ENCODE measurements at places on chromosomes 7 and 10.

- no peaks in the 10 kb centered on the region for H3K36me3 ChIP-seq
- no peaks in the 10 kb centered on the region for H3K4me1 ChIP-seq
- no peak overlapping the region for H3K4me3 ChIP-seq
- H3K27ac ChIP-seq: no peak overlapping the region
- H3K27me3 ChIP-seq: no peaks in the 10 kb centered on the region
- DNase-seq: no peak
Measured at GRCh38 chr7:88361357-88361756, 54.7 kb upstream of the STEAP4 start.

DNA sequence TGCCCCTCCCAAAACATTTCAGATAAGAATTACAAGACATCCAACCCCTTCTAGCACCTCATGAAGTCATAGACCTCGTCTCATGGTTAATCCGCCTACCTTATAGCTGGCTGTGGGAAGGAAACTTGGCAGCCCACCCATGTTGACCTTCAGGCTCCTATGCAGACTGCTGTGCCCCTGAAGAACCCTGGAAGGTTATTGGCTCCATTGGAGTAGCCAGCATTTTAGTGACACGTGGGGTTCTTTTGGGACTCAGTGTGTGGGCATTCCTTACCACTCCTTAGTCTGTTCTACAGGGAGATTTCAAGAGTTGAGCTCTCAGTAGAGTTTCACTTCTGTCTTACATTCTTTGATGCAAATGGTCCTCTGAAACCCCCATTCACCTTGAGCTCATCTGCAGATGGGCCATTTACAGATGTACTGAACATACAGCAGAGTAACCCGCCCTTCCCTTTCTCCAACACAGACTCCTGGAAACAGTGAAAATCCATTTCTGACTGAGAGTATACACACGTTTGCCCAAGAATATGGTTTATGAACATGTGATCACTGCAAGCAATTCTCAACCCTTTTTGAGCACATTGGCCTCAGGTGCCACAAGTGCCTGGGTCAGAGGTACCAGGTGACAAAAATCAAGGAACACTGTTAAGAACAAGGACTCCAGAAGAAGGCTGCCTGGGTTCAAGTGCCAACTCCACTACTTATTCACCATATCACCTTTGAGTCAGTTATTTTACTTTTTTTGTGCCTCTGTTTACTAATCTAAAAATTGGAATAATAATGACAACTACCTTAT, 54.0 kb upstream of the HECW1 start:
- H3K36me3 ChIP-seq: no peaks in the 10 kb centered on the region
- no peaks in the 10 kb centered on the region for H3K4me1 ChIP-seq
- no peaks in the 10 kb centered on the region for H3K27me3 ChIP-seq
- H3K4me3 ChIP-seq: no peak overlapping the region
- no peak overlapping the region for H3K27ac ChIP-seq

DNA sequence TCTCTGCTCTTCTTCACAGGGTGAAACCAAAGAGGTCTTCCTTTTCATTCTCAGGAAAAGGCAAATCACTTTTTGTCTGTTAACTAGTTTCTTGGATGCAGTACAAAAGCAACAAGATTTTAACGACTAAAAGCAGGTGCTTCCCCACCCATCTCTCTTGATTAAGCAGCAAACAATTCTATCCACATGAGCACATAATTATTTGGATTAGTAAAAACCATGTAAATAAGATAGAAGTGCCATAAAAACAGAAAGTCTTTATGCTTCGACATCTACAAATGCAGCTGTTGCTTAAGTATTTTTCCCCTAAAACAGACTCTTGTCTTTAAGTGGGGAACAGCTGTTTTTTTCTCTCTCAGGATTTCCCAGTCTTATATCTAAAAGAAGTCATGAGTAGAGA, 37.4 kb downstream of the USP54 start:
- H3K27ac ChIP-seq: no peak overlapping the region
- no peaks in the 10 kb centered on the region for H3K36me3 ChIP-seq
- no peak overlapping the region for H3K4me3 ChIP-seq
- DNase-seq: no peak
- H3K4me1 ChIP-seq: no peaks in the 10 kb centered on the region

GRCh38 chr10:76998451-76998850, 639.2 kb downstream of the KCNMA1 start:
- H3K27ac ChIP-seq: no peak overlapping the region
- H3K36me3 ChIP-seq: no peaks in the 10 kb centered on the region
- no peaks in the 10 kb centered on the region for H3K4me1 ChIP-seq
- H3K27me3 ChIP-seq: no peaks in the 10 kb centered on the region

DNA sequence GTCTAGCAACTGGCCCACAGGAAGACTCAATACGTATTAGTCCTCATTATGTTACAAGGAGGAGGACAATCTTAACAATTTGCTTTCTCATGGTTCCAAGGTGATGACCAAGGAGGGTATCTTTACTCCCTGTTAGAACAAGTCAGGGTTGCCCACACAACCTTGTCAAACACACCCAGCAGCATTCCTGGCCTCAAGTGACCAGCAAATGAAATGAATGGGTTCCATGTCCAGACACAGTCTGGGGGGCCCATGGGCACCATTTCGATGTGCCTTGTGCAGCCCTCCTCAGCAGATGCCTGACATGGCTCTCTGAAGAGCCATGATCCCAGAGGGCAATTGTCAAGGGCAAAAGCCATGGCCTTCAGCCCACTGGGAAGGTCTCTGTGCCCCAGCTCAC, 40.8 kb downstream of the ANXA8 start:
- H3K4me3 ChIP-seq: no peak overlapping the region
- no peak for DNase-seq
- no peaks in the 10 kb centered on the region for H3K27me3 ChIP-seq
- H3K4me1 ChIP-seq: no peaks in the 10 kb centered on the region

- H3K4me1 ChIP-seq: no peaks in the 10 kb centered on the region
- no peak overlapping the region for H3K4me3 ChIP-seq
- DNase-seq: no peak
- H3K27ac ChIP-seq: no peak overlapping the region
- no peaks in the 10 kb centered on the region for H3K27me3 ChIP-seq
- no peaks in the 10 kb centered on the region for H3K36me3 ChIP-seq
Measured at GRCh38 chr10:64733980-64734379, 1212.8 kb downstream of the REEP3 start.

DNA sequence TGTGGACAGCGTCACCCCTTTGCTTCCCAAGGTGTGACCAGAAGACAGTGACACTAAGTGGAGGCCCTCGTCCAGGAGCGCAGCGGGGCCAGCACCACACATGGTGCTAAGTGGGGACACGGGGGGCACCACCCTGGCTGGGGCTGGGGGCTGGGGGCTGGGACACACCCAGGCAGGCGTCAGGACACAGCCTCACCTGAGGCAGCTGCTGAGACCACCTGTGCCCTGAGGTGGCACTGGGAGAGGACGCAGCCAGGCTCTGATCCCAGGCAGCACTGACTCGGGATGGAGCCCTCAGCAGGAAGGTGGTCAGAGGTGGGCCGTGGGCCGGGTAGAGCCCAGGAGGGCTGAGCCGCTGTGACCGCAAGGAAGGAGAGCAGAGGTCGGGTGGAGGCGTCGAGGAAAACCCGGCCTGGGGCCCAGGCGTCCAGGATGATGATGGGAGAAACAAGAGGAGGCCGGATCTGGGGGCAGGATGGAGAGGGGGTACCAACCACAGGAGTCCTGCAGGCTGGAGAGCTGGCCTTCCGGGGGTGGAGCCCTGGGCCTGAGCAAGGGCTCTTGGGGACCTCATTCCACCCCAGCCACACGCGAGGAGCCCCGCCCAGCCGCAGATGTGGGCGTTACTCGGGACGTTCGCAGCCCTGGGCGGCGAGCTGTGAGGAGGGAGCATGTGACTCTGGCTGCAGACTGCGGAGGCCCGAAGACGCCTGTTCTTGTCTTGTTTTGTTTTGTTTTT, 22.5 kb downstream of the LRRC27 start:
- H3K4me3 ChIP-seq: no peak overlapping the region
- no peaks in the 10 kb centered on the region for H3K27me3 ChIP-seq
- H3K4me1 ChIP-seq: no peaks in the 10 kb centered on the region
- no peak for DNase-seq
- H3K36me3 ChIP-seq: no peaks in the 10 kb centered on the region
- H3K27ac ChIP-seq: no peak overlapping the region

GRCh38 chr10:130127364-130128061, 8.7 kb upstream of the GLRX3 start:
- no peak for DNase-seq
- no peaks in the 10 kb centered on the region for H3K27me3 ChIP-seq
- H3K36me3 ChIP-seq: no peaks in the 10 kb centered on the region
- H3K4me3 ChIP-seq: no peak overlapping the region
- no peaks in the 10 kb centered on the region for H3K4me1 ChIP-seq

GRCh38 chr10:128265596-128265995, 139.4 kb upstream of the MKI67 start:
- no peaks in the 10 kb centered on the region for H3K4me1 ChIP-seq
- no peak for DNase-seq
- H3K36me3 ChIP-seq: no peaks in the 10 kb centered on the region
- H3K27me3 ChIP-seq: no peaks in the 10 kb centered on the region

- H3K4me1 ChIP-seq: no peaks in the 10 kb centered on the region
- no peaks in the 10 kb centered on the region for H3K27me3 ChIP-seq
- no peak overlapping the region for H3K4me3 ChIP-seq
- no peak overlapping the region for H3K27ac ChIP-seq
Measured at GRCh38 chr10:4763960-4764428, 62.0 kb upstream of the AKR1E2 start.

GRCh38 chr10:34622945-34623344, 192.2 kb downstream of the PARD3 start:
- no peaks in the 10 kb centered on the region for H3K27me3 ChIP-seq
- H3K27ac ChIP-seq: no peak overlapping the region
- DNase-seq: no peak
- no peaks in the 10 kb centered on the region for H3K4me1 ChIP-seq
- no peak overlapping the region for H3K4me3 ChIP-seq

- H3K27ac ChIP-seq: peak overlapping the region; percentile 5
- H3K4me1 ChIP-seq: no peaks in the 10 kb centered on the region
- no peak for DNase-seq
- no peaks in the 10 kb centered on the region for H3K27me3 ChIP-seq
- H3K36me3 ChIP-seq: no peaks in the 10 kb centered on the region
Measured at GRCh38 chr7:124152859-124153692, 120.2 kb upstream of the TMEM229A start.

DNA sequence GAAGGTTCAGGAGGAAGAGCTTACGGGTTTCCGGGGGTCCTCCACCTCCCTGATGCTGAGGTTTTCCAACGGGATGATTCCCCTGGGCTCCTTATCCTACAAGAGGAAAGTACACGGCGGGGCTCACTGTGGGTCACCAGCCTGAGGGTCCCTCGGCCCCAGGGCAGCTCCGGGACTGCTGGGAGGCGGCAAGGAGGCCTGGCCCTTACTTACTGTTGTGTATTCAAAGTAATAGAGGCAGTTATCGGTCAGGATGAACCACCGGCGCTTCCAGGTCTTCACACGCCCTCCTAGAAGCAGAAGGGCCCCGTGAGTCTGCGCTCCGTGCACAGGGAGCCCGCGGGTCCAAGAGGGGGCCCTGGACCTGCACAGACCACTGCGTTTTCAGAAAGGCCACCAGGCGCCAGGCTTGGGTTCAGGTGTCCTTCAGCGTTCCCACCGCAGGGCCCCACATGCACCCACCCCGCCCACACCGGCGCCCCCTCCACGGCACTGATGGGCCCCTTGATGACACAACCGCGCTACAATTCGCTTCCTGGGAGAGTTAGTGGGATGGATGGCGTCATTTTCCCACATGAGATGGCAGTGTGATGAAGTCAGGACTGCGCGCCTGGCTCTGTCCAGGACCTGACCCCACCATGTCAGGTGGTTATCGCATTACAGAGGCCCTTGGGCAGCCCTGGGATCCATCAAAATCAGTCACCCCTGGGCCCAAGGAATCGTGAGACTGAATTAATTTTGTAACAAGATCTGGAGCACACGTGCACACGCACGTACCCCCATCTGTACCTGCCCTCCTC, 106.7 kb downstream of the CYTH3 start:
- no peak for DNase-seq
- no peak overlapping the region for H3K4me3 ChIP-seq
- H3K4me1 ChIP-seq: peaks cover 25% of the 10 kb centered on the region
- H3K36me3 ChIP-seq: peaks cover 45% of the 10 kb centered on the region

DNA sequence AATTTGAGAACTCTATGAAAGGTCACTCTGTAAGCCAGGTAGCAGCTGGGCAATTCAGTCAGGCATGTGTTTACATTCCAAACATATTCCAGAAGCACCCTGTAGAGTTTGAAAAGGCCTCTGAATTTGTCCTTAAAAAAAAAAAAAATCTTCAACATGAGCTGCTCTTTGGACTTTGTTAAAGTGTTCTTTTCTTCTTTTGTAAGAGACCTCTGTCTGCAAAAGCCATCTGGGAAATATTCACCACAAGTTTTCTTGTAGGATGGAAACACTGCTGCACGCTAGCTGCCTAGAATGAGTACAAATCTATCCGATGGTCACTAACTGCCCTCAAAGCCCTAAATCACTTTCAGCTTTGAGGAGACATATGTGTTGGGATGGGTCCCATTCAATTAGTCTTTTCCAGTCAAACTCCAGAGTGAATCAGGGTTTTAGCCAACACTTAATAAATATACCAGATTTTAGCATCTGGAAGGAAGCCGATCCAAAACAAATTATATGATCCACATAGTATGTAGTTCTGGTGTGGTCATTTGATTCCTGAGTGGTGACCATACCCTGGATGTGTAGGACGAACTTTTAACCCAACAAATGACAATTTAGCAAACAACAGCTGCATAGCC, 85.9 kb downstream of the CD36 start:
- H3K4me3 ChIP-seq: no peak overlapping the region
- H3K36me3 ChIP-seq: no peaks in the 10 kb centered on the region
- H3K4me1 ChIP-seq: peaks cover 11% of the 10 kb centered on the region

DNA sequence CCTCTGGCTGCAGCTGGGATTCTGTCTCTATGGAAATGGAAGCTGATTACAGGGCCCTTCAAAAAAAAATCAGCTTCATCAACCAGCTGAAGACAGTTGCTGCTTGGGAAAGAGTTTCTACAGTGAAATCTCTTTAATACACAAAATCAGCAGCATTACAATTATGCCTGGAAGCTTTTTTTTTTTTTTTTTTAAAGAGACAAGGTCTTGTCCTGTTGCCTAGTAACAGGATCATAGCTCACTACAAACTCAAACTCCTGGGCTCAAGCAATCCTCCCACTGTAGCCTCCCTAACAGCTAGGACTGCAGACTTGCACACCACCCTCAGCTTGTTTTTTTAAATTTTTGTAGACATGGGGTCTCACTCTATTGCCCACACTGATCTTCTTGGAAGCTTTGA, 94.5 kb downstream of the OR13A1 start:
- H3K27me3 ChIP-seq: no peaks in the 10 kb centered on the region
- no peak overlapping the region for H3K27ac ChIP-seq
- no peaks in the 10 kb centered on the region for H3K36me3 ChIP-seq
- no peak for DNase-seq
- no peaks in the 10 kb centered on the region for H3K4me1 ChIP-seq

GRCh38 chr7:35418716-35419390, 165.0 kb upstream of the TBX20 start:
- H3K4me1 ChIP-seq: no peaks in the 10 kb centered on the region
- no peak overlapping the region for H3K4me3 ChIP-seq
- no peak for DNase-seq
- H3K27ac ChIP-seq: no peak overlapping the region

- H3K4me3 ChIP-seq: no peak overlapping the region
- no peak for DNase-seq
- H3K4me1 ChIP-seq: no peaks in the 10 kb centered on the region
- no peaks in the 10 kb centered on the region for H3K36me3 ChIP-seq
- H3K27me3 ChIP-seq: no peaks in the 10 kb centered on the region
Measured at GRCh38 chr10:27601503-27601902, 97.4 kb downstream of the RAB18 start.

GRCh38 chr7:155870334-155871180, 58.3 kb upstream of the SHH start:
- no peaks in the 10 kb centered on the region for H3K36me3 ChIP-seq
- DNase-seq: peak; percentile 38
- H3K4me3 ChIP-seq: no peak overlapping the region
- H3K4me1 ChIP-seq: no peaks in the 10 kb centered on the region
- H3K27me3 ChIP-seq: no peaks in the 10 kb centered on the region
